ENCODE measurements at places on chromosomes 6 and 20. TPM values are rescaled to one million over a fixed set of nuclear protein-coding genes. Genes with fewer than 3 reads are reported as not detected.
A peak's percentile ranks its signal among the peaks of the same experiment; 100 is the strongest.

DNA sequence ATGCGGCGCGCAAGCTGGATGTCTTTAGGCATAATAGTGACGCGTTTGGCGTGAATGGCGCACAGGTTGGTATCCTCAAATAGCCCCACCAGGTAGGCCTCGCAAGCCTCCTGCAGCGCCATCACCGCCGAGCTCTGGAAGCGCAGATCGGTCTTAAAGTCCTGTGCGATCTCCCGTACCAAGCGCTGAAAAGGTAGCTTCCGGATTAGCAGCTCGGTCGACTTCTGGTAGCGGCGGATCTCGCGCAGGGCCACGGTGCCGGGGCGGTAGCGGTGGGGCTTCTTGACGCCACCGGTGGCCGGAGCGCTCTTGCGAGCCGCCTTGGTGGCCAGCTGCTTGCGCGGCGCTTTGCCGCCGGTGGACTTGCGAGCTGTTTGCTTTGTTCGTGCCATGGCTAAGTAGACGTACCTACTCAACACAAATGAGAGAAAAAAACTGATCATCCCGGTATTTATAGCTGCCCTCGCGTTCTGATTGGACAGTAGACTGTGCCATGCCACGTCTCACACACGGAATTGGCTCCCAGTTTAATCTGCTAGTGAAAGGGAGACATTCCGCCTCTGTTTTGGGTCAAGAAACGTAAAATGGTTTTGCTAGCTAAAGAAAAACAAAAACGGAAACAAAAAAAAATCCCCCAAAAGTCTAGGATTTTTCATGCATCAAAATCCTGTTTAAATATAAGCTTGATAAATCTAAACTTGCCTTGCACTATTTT lies 40.1 kb downstream of the OR2B2 start:
- DNase-seq: peak; percentile 99

GRCh38 chr6:118718903-118719302 lies 67.5 kb upstream of the CEP85L start:
- no peak for DNase-seq

DNA sequence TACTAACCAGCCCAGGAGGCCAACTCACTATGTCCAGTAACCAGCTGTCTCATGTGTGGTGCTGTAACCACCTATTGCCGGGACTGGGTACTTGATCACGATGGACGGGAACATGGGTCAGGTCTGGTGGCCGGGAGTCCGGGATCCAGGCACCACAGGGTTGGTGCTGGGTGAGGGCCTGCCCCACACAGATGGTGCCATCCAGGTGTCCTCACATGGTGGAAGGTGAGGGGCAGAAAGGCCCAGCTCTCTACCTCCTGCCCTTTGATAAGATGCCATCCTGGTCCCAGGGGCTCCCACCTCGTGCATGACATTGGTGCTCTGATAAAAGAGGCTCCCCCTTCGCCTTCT lies 116.3 kb downstream of the TAF4 start:
- no peak for DNase-seq

GRCh38 chr6:146420255-146420654 lies 123.4 kb upstream of the RAB32 start:
- DNase-seq: no peak

IRAK1BP1 gene
- total RNA-seq: 3.0 TPM

- no peak for DNase-seq
Observed at GRCh38 chr6:92753956-92754355, 665.4 kb downstream of the EPHA7 start.

B4GALT5 gene
- total RNA-seq: 70.1 TPM

- DNase-seq: no peak
Observed at GRCh38 chr6:56380476-56380875, 133.1 kb upstream of the COL21A1 start.
